ENCODE measurements at places on chromosomes 16 and 17. TPM values are rescaled to one million over a fixed set of nuclear protein-coding genes. Genes with fewer than 3 reads are reported as not detected.

- H3K36me3 ChIP-seq, result no peaks in the 10 kb centered on the region
- H3K27ac ChIP-seq, result no peak overlapping the region
- peaks cover 9% of the 10 kb centered on the region for H3K4me1 ChIP-seq
- no peak for DNase-seq
- no peaks in the 10 kb centered on the region for H3K27me3 ChIP-seq
Measured at GRCh38 chr17:45384047-45384788, 48.5 kb downstream of the ARHGAP27 start.

DNA sequence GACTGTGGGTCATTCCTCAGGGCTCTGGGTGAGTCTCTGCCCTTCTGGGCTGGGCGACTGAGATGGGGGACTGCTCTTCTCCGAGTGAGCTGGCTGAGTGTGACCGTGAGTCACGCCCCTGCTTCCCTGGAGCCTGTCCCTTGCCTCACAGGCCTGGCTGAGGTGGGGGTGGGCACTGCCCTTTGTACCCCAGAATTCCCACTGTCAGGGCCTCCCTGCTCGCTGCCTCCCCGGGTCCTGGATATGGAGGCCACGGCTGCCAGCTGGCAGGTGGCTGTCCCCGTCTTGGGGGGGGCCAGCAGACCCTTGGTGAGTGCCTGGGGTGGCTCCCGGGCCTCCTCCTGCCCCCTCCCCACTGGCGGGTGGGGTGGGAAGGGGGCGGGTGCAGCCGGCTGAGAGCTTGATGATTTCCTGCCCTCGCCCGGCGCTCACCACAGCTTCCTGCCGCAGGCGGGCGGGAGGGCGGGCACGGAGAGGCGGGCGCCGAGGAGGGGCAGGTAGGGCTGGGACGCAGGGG, at the start of gene LAT:
TSS of gene LAT (plus strand) at position 434 of the 517 bp plus-strand sequence. CDS start 366 bp downstream, outside the sequence.
- no peak for DNase-seq
- no peak within 1 kb of the TSS for H3K27ac ChIP-seq
- peaks cover 16% of the 10 kb centered on the region for H3K36me3 ChIP-seq

DNA sequence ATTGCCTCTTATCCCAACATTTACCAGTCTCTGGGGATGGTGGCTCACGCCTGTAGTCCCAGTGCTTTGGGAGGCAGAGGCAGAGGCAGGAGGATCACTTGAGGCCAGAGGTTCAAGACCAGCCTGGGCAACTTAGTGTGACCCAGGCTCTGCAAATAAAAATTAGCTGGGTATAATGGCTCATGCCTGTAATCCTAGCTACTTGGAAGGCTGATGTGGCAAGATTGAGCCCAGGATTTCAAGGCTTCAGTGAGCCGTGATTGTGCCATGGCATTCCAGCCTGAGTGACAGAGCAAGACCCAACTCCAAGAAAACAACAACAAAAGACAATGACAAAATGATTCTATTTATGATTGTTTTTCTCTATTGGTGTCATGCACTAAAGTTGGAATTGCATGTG, 244.9 kb downstream of the RBFOX1 start:
- H3K4me3 ChIP-seq, result no peak overlapping the region
- no peaks in the 10 kb centered on the region for H3K4me1 ChIP-seq
- H3K27ac ChIP-seq, result no peak overlapping the region

The SLC26A11 gene
- 18.2 TPM for total RNA-seq

- no peaks in the 10 kb centered on the region for H3K27me3 ChIP-seq
- H3K4me1 ChIP-seq, result no peaks in the 10 kb centered on the region
- no peak for DNase-seq
- H3K36me3 ChIP-seq, result no peaks in the 10 kb centered on the region
Measured at GRCh38 chr16:23257682-23258081, 44.4 kb upstream of the SCNN1B start.

DNA sequence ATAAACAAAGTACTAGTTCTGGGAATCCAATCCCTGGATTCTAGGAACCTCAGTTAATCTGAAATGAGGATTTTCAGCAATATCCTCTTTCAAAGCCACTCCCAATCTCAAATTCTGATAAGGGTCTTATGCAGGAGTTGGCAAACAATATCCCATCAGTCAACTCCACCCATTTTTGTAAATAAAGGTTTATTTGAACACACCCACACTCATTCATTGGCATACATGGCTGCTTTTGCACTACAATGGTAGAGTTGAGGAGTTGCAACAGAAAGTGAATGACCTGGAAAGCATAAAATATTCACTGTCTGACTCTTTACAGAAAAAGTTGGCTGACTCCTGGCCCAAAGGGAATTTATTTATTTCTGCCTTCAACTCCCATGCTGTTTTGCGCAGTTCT, 157.7 kb upstream of the CDH11 start:
- H3K27ac ChIP-seq, result no peak overlapping the region
- peaks cover 7% of the 10 kb centered on the region for H3K4me1 ChIP-seq
- DNase-seq, result no peak
- no peaks in the 10 kb centered on the region for H3K27me3 ChIP-seq
- no peak overlapping the region for H3K4me3 ChIP-seq

- no peaks in the 10 kb centered on the region for H3K36me3 ChIP-seq
- H3K27ac ChIP-seq, result no peak overlapping the region
- no peak overlapping the region for H3K4me3 ChIP-seq
- no peaks in the 10 kb centered on the region for H3K4me1 ChIP-seq
- no peaks in the 10 kb centered on the region for H3K27me3 ChIP-seq
Measured at GRCh38 chr17:75439287-75439686, 17.1 kb upstream of the TMEM94 start.

The CLEC18C gene
- total RNA-seq, result 0.50 TPM
